ENCODE measurements at places on chromosomes 2 and 18. TPM values are rescaled to one million over a fixed set of nuclear protein-coding genes. Genes with fewer than 3 reads are reported as not detected.
A peak's percentile ranks its signal among the peaks of the same experiment; 100 is the strongest.

The KIF3C gene
- total RNA-seq = 4.9 TPM

DNA sequence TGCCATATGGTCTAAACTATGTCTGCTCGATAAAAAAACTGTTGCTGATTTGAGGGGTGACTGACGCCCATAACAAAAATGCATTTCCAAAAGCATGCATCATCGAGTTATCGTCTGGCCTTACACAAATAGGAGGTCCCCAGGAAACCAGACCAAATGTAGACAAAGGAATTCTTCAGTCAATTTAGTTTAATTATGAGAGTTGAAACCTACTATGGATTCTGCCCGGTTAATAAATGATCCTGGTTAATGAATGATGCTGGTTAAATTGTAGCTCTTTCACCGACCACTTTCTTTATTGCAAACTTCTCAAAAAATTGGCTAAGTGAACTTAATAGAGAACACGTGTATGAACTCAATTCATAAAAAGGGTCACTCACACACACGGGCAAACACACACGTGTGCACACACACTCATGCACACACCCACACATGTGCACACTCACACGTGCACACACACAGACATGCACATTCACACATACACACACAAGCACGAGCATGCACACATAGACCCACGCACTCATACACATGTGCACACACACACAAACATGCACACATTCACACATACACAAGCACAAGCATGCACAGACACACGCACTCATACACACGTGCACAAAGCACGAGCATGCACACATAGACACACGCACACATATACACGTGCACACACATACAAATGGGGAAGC, 59.0 kb upstream of the SALL3 start:
- H3K4me1 ChIP-seq = no peaks in the 10 kb centered on the region
- no peak overlapping the region for H3K4me3 ChIP-seq
- H3K36me3 ChIP-seq = no peaks in the 10 kb centered on the region
- no peak overlapping the region for H3K27ac ChIP-seq

DNA sequence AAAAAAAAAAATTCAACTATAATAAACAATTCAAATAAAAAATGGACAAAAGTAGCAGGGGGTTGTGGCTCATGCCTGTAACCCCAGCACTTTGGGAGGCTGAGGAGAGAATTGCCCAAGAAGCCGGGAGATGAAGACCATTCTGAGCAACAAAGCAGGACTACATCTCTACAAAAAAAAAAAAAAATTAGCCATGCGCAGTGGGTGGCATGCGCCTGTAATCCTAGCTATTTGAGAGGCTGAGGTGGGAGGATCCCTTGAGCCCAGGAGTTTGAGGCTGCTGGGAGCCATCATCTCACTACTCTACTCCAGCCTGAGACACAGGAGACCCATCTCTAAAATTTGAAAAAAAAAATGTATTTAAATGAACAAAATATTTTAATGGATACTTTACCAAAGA, 4.4 kb upstream of the CACNB4 start:
- H3K4me1 ChIP-seq = peaks cover 7% of the 10 kb centered on the region
- H3K4me3 ChIP-seq = no peak overlapping the region
- no peak for DNase-seq
- peaks cover 28% of the 10 kb centered on the region for H3K27me3 ChIP-seq
- no peak overlapping the region for H3K27ac ChIP-seq
- no peaks in the 10 kb centered on the region for H3K36me3 ChIP-seq

GRCh38 chr2:104758199-104758620, 95.7 kb upstream of the POU3F3 start:
- H3K4me3 ChIP-seq = no peak overlapping the region
- H3K36me3 ChIP-seq = no peaks in the 10 kb centered on the region
- no peaks in the 10 kb centered on the region for H3K4me1 ChIP-seq

GRCh38 chr18:25929787-25930186, 160.6 kb downstream of the SS18 start:
- H3K4me3 ChIP-seq = no peak overlapping the region
- H3K27me3 ChIP-seq = no peaks in the 10 kb centered on the region
- no peak overlapping the region for H3K27ac ChIP-seq
- no peaks in the 10 kb centered on the region for H3K4me1 ChIP-seq
- H3K36me3 ChIP-seq = no peaks in the 10 kb centered on the region
- DNase-seq = no peak

DNA sequence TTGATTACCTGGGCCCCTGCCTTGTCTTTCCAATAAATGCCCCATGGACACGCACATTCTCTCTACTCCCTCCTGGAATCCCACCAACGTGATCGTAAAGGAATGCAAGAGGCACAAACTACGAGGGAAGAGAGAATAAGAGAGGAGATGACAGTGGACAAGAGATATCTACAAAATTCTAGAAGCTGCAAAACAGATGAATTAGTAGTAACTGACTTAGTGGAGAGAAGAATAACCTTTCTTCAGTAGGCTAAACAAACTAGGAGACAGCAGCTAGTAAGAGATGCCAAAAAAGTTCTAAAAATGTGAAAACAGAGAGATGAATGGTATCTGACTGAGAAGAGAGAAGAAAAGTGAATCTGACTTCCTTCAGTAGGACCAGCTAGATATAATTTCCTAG, 43.5 kb upstream of the MYCN start:
- DNase-seq = no peak
- H3K36me3 ChIP-seq = no peaks in the 10 kb centered on the region
- no peak overlapping the region for H3K4me3 ChIP-seq
- no peaks in the 10 kb centered on the region for H3K4me1 ChIP-seq

DNA sequence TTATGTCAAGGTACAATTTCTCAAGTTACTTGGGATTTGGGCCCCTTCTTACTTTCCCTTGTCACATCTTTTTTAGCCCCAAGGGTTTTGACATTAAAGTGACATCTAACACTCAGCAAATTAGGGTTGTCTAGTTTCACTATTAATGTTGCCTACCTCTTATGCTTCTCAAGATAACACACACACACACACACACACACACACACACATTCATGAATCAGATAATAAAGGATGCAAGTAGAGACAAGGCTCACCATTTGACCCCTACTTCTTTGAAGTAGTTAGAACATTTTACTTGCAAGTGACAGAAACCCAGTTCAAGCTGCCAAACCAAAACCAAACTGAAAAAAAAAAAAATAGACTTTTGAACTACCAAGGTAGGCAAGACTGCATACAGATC, 138.8 kb downstream of the TRIB2 start:
- H3K4me1 ChIP-seq = peaks cover 42% of the 10 kb centered on the region
- no peak overlapping the region for H3K27ac ChIP-seq
- H3K36me3 ChIP-seq = no peaks in the 10 kb centered on the region
- DNase-seq = no peak
- no peaks in the 10 kb centered on the region for H3K27me3 ChIP-seq

- peak overlapping the region; percentile 43 for H3K4me3 ChIP-seq
- H3K4me1 ChIP-seq = peaks cover 40% of the 10 kb centered on the region
- H3K27me3 ChIP-seq = no peaks in the 10 kb centered on the region
- H3K36me3 ChIP-seq = no peaks in the 10 kb centered on the region
- DNase-seq = no peak
- H3K27ac ChIP-seq = no peak overlapping the region
These were observed 111.4 kb downstream of the NFATC1 start for GRCh38 chr18:79507076-79507545.

GRCh38 chr2:110097506-110098220, 18.0 kb downstream of the MALL start:
- no peaks in the 10 kb centered on the region for H3K27me3 ChIP-seq
- H3K4me1 ChIP-seq = no peaks in the 10 kb centered on the region
- H3K4me3 ChIP-seq = no peak overlapping the region
- DNase-seq = no peak
- H3K27ac ChIP-seq = no peak overlapping the region

The NT5DC4 gene
- not detected for total RNA-seq

DNA sequence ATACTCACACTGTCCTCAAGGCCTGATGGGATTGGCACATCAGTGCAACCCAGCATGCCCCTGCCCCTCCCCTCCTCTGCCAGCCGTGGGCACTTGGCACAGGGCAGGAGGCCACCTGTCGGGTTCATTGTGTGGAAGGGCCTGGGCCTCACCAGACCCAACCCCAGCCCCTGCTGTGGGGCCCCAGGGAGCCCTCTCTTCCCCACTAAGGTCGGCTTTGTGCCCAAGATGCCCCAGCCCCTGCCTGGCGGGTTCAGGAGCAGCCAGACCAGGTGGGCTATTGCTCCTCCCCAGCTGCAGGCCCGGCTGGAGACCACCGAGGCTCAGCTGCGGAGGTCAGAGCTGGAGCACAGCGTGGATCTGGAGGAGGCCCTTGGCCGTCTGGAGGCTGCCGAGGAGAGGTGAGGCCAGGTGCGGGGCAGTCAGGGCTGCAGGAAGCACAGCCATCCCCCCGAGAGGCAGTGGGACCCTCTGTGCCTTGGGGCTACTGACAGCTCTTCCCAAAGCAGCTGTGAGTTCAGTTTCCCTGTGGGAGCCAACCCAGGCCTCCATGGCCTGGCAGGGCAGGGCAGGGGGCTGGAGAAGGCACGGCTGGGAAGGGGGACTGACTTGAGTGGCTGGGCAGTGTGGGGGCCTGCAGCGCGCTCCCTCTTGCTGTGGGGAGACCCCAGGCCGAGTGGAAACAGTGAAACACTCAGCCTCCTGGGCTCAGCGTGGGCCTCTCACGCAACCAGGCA, 16.3 kb downstream of the CROCC2 start:
- no peaks in the 10 kb centered on the region for H3K36me3 ChIP-seq
- H3K4me3 ChIP-seq = no peak overlapping the region
- no peaks in the 10 kb centered on the region for H3K4me1 ChIP-seq
- H3K27me3 ChIP-seq = no peaks in the 10 kb centered on the region
- DNase-seq = no peak
